Activated naive CD4-positive, alpha-beta T cell (primary cell): ENCODE measurements at places on chromosomes 3 and 15.

DNA sequence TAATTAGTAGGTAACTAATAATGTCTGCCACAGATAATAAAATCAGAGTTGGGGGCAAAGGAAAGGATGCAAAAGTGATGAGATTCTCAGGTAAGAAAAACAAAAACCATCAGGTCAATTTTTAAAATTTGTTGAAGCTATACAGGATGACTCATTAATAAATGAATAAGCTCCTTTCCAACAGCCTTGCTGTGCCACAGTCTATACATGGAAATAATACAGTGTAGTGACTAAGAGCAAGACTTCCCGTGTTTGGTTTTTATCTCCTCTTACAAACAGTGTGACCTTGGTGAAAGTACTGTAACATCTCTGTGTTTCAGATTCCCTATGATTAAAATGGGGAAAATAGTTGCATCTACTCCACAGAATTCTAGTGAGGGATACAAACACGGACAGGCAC lies 331.6 kb downstream of the PYDC2 start:
- no peak for DNase-seq

DNA sequence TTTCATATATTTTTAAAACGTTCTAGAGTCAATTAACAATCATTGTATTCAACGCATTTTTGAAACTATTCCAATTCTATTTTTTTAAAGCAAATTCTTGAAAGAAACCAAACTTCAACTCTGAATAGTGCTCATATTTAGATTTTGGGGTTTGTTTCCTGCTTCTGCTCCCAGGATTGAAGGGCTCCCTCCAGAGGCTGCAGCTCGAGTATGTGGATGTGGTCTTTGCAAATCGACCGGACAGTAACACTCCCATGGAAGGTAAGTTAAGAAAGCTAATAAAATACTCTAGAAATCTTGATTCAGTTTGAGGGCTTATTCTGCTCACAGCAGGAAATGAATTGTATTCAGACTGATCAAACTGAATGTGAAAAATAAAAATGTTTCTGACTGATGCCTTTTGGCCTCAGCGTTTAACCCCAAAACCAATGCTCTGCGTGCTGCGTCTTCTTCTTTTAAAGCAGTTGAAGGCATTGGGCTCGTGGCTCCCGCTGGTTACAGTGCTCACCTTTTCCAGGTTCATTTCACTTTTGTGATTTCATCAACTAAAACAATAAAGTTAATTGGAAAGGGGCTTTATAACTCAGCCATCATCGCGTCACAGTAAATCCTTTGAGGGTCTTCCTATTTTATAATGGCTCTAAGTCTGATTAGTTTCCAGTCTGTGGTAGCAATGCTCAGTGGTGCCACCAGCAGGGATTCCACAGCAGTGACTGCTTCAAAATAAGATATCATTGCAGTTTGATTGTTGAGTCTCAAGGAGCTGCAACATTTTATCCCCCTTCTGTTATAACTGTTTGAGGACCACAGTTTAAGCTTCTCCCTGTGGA lies 80.1 kb downstream of the SSR3 start:
- DNase-seq: no peak

- DNase-seq: no peak
Observed at GRCh38 chr3:146581080-146581601, 24.0 kb downstream of the PLSCR5 start.

DNA sequence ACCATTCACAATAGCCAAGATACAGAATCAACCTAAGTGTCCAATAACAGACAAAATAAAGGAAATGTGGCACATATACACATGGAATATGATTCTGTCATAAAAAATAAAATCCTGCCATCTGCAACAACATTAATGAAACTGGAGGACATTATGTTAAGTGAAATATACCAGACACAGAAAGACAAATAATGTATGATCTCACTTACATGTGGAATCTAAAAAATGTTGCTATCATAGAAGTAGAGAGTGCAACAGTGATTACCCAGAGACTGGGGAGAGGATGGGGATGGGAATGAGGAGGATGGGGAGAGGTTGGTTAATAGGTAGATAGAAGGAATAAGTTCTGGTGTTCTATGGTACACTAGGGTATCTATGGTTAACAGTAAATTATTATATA lies 28.7 kb downstream of the MRPL3 start:
- no peak for DNase-seq

DNA sequence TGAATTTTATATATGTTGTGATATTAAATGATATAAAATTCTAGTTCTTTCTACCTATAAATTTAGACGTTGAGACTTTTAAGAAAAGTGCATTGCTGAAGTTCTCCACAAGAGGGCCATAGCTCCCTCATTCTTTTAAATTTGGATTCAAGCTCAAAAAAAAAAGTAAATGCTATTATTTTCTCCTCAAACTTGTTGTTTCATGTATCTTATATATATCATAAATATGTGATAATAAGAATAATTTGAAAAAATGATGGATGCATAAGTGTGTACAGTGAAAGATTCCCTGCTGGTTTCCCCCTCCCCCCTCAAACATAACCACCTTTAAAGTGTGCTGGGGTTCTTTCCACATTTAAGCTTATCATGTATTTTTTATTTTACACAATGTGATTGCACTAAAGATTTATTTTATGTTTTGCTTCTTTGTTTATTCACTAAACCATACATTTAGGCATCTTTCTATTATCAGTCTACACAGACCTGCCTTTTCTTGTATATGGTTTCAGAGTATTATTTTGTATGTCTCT lies 769.4 kb upstream of the GOLIM4 start:
- no peak for DNase-seq

DNA sequence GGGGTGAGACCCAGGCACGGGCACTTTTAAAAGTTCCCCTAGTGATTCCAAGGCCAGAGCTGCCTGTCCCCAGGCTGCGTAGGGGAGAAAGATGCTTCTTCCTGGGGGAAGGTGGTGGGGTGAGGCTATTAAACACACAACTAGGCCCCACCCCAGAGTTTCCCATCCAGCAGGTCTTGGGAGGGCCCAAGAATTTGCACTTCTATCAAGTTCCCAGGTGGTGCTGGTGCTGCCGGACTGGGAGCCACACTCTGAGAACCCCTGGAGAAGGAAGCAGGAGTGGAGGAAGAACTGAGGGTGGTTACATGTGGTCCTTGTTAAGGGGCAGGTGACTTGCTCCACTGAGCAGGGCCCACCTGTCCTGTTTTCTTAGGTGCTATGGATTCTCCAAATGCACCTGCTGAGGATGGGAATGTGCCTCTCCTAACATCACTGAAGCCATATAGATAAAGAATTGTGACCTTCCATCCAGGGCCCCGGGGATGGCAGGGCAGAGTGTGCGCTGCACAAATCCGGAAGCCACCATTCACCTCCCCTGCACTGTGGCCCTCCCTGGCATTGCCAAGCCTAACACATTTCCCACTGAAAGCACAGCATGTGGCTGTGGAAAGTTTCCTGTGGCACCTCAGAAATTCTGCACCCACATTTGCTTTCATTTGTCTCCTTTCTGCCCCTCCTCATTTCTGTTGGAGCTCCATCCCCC lies 111.5 kb upstream of the MEF2A start:
- no peak for DNase-seq

DNA sequence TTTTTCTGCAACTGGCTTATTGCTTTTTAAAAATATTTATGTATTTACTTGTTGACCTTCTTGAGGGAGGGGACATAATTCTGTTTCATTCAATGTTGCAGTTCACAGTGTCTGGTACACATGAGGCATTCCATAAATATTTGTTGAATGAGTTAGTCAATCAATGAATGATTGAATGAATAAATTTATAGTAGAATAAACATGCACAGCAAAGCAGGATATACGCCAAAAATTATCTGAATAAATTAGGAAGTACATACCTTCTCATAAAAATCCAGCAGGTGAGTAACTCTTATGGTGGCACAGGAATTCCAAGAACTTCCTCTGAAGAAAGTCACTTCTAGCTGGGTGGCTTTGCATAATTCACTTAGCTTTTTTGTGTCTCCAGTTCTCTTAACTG lies 469.4 kb upstream of the ATP11B start:
- DNase-seq: no peak

- DNase-seq: no peak
Observed at GRCh38 chr15:39139431-39140059, 441.3 kb upstream of the THBS1 start.

- DNase-seq: no peak
Observed at GRCh38 chr3:14297305-14297704, 105.1 kb upstream of the SLC6A6 start.

DNA sequence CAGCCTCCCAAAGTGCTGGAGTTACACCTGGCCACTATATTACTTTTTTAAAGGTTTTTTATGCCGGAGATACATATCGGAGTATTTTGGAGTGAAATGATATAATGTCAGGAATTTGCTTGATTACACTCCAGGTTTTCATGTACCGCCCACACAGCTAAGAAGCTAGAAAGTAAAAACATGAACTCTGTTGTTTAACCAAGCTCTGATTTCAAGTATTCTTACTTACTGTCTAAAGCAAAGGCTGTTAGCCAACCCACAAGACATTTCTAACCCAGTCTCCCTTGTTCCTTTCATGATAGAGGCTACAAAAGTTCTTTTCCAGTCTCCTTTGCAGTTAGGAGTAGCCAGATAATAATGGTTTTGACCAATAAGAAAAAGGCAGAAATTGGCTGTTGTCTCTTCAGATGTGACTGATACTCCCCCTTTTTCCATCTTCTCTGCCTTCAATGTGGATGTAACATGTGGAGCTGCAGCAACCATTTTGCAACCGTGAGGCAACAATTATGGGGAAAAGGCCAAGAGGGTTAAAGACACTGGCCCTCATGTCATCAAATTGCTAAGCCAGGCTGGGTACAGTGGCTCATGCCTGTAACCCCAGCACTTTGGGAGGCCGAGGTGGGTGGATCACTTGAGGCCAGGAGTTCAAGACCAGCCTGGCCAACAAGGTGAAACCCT lies 6.1 kb upstream of the CP start:
- no peak for DNase-seq

GRCh38 chr15:38879909-38880471 lies 315.4 kb upstream of the RASGRP1 start:
- no peak for DNase-seq

DNA sequence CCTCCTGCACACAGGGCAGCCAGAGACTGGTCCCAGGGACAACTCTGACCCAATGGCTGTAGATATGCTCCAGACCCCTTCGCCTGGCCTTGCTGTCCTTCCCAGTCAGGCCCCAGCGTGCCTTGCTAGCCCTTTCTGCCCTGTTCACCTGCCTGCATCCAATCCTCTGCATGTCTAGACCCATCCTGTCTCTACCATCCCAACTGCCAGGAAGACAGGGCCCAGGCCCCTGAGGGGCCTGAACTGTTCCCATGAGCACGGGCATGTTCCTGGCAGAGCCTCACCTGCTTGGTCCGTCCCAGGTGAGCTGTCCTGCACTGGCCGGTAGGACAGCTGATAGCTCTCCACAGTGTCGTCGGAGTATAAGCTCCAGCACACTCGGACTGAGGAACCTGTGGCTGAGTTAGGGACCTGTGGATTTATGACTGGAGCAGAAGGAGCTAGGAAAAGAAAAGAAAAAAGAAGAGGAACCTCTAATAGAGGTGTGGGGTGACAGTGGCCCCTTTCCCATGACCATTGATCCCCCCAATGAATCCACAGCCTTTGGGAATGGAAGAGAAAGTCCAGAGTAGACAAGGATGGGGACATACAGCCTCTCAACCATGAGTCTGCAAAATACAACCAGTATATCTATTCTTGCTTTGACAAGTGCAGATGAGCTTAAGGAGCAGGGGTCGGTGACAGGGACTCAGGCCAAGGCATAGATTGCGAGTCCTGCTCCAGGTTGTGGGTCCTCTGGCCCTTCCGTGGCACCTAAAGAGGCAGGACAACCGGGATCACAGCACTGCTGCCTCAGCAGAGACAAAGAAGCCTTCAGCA lies 33.9 kb downstream of the FSD2 start:
- no peak for DNase-seq

DNA sequence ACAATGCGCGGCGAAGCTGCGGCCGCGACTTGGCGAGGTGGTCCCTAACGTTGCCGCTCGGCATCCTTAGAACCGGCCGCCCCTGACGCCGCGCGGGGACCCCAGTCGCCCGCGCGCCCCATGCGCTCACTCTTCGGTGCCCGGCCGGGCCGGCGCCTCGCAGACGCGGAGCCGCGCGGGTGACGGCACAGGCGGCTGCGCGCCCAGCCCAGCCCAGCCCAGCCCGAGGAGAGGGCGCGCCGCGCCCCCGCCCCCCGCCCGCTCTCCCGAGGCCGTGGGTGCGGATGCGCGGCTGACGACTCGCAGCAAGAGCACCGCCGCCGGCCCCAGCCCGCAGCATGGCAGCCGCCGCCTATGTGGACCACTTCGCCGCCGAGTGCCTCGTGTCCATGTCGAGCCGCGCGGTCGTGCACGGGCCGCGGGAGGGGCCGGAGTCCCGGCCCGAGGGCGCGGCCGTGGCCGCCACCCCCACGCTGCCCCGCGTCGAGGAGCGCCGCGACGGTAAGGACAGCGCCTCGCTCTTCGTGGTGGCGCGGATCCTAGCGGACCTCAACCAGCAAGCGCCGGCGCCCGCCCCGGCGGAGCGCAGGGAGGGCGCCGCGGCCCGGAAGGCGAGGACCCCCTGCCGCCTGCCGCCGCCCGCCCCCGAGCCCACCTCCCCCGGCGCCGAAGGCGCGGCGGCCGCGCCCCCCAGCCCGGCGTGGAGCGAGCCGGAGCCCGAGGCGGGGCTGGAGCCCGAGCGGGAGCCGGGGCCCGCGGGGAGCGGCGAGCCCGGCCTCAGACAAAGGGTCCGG lies 437 bp downstream of the KLF13 start:
- DNase-seq: peak; percentile 78

DNA sequence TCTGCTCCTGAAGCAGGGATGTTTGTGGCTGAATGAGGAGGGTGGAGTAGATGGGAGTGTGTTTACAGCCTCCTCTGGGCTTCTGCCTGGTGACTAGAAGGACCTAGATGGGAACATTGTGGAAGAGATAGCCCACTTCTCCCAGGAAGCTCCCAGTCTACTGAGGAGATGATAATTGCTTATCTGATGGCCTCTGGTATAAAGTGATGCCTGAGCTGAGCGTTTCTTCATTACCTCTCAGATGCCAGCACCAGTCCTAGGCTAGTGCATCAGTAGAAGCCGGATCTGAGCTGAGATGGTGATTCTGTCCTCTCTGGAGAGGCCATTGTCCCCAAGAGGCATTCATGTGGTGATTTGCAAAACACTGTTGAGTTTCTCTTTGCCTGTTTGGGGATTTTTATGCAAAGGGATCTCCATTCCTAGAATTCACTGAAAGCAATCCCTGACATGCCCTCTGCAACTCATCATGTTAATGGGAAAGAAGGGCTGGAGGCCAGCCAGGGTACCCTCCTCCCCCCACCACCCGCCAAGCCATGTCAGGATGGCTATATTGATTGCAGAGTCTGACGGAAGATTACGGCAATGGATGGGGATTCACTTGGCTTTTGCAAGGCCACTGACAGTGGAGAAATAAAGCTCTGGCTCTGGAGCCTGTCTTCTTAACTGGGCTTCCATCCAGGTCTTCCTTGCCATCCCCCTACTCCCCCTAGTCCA lies 166.4 kb upstream of the ROPN1 start:
- no peak for DNase-seq

GRCh38 chr3:106588739-106589138 lies 719.9 kb upstream of the CBLB start:
- no peak for DNase-seq
